CD4-positive, alpha-beta T cell treated with Interleukin-2 at 100 ng/mL for 4 hours (primary cell): ENCODE measurements at places on chromosomes 4 and X.

DNA sequence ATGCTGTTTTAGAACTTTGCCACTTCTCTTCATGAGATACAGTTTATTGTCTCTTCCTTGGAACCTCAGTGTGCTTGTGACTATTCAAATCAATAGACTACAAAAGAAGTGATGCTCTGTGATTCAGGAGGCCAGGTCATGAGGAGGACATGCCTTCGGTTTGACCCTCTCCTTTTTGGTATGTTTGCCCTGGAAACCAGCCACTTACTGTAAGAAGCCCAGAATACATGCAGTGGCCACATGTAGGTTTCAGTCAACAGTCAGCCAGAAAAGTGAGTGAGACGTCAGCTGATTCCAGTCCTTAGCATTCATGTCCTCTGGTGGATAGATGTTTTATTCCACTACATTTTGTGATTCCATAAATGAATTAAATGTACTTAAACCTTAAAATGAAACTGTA, 328.7 kb downstream of the PCDH18 start:
- DNase-seq = no peak

- peak; percentile 61 for DNase-seq
These were observed 4.8 kb downstream of the SH3BP2 start for GRCh38 chr4:2797545-2798305.

GRCh38 chr4:51932261-51932660, 87.9 kb downstream of the LRRC66 start:
- no peak for DNase-seq

GRCh38 chr4:17624821-17625220, 10.4 kb downstream of the MED28 start:
- no peak for DNase-seq

GRCh38 chrX:134806707-134807038, 148.4 kb upstream of the PLAC1 start:
- DNase-seq = no peak

DNA sequence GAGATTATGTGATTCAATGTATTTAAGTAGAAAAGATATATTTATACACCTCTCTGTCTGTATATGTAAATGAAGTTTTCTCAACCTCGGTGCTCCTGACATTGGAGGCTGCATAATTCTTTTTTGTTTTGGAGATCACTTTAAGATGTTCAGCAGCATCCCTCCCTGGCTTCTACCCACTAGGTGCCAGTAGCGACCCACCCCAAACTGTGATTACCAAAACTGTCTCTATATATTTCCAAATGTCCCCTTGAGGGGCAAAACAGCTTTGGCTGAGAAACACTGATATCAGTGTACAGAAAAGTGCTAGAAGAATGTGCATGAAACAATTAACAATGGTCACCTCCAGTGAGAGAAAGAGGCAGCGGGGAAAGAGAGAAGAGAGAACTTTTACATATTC, 51.2 kb downstream of the DCX start:
- no peak for DNase-seq

DNA sequence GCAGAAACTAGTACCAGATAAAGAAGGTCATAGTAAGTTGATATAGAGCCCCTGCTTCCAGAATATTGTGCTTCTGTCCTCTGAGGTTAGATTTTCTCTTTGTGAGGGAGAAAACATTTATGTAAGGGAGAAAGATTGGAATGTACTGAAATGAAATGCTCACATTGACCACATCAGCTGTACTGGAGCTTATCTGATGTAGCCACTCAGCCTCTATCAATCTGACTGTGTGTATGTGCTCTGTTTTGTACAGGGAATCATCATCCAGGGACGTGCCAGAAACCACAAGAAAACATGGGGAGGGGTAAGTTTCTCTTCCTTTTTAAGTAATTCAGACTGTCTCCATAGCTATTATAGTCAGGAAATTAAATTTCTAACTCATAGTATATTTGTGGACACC, 56.8 kb downstream of the PRRG1 start:
- no peak for DNase-seq

GRCh38 chrX:3938587-3938986, 225.1 kb upstream of the PRKX start:
- DNase-seq = no peak

- no peak for DNase-seq
These were observed 114.7 kb upstream of the WDFY3 start for GRCh38 chr4:85081196-85081595.
